ENCODE measurements at places on chromosomes 1 and 21.

- DNase-seq, result no peak
Measured at GRCh38 chr21:45322960-45323461, 35.3 kb upstream of the POFUT2 start.

DNA sequence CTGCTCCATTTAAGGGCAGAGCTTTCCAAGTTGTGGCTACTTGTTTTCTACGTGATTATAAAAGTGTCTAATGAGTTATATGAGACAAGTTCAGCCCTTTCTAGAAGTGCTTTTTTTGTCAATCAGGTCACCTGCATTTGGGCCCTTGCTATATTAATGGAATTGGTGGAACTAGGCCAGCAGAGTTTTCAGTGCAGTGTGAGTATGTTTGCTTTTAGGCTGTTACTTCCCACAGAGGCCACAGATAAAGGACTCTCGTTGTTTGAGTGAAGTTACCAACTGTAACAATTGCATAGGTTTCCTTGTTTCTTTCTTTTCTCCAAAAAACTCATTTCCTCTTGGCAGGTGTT is 10.9 kb downstream of the SMAP2 start:
- DNase-seq, result no peak

GRCh38 chr21:40356644-40357043 is 489.4 kb downstream of the PCP4 start:
- no peak for DNase-seq

DNA sequence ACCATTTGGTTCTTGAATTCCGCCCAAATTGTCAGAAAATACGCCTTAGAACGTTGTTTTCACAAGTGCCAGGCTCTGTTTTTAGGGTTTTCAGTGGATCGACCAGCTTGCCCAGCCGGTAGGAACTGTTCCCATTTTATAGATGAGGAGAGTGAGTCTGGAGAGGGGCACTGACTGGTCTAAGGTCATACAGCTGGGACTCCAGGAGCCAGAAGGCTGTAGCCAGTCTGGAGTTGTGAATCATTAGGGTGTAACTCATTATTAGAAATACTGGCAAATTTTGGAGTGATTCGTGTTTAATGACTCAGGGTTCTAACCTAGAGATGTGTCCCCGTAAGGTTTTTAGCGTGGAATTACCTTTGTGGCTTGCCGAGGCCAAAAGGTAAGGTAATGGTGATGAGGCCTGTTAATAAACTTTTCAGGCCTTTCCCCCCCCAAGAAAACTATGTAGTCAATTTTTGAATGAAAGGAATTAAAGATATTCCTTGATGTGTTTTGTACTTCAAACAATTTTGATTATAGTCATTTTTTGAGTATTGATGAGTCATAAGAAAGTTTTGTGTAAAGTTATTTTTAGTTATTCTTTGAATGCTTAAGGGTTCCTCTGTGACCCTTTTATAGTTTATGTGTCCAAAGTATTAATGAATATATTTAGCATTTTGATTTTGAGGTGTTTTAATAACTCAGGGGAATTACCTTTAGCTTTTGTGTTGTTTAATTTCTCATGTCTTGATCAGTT is 2.1 kb downstream of the DYRK1A start:
- DNase-seq, result no peak

GRCh38 chr1:78493451-78493850 is 2.7 kb downstream of the PTGFR start:
- DNase-seq, result no peak

DNA sequence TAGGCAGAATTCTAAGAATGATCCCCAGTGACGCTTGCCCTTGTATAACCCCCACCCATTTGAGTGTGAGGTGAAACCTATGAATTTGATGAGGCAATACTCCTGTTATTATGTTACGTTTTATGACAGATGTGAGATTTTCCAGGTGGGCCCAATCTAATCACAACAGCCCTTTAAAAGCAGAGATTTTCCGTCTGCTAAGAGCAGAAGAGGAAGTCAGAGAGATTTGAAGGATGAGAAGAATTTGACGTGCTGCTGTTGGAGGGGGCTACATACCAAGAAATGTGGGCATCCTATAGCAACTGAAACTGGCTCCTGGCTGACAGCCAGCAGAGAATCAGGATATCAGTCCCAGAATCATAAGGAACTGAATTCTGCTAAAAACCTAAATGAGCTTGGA is 2.4 kb upstream of the SLC19A2 start:
- no peak for DNase-seq

DNA sequence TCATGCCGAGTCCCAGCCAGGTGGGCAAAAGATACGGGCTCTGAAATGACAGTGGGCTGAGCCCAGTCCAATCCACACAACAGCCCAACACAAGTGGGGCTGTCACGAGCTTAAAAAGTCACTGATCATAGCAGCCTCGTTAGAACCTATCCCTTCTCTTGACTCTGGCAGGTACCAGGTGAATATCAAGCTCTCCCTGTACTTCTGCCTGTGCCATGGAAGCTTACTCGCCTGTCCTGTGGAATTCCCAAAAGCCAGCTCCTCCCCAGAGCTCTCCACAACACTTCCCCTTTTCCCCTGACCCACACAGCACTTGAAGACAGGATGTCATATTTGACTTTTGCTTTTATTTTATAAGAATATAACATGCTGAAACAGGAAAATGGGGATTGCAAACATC is 5.9 kb downstream of the RGS16 start:
- DNase-seq, result no peak

- DNase-seq, result no peak
Measured at GRCh38 chr1:28248273-28249012, 10.9 kb upstream of the SESN2 start.

GRCh38 chr1:65409314-65409713 is 11.2 kb upstream of the LEPR start:
- DNase-seq, result no peak

DNA sequence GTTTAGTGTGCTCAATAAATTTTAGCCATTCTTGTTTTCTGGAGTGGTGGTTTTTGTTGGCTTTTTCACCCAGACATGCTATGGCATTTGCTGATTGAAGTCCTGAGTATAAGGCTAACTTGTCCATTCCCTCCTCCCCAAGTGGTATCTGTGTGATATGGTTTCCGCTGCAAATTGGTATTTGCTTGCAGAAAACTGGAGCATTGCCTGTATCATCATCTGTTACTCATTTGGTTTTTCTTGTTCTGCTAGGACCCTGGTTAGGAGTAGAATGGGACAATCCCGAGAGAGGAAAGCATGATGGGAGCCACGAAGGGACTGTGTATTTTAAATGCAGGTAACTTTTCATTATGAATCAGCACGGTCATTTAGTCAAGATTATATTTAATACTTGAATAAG is 34.0 kb downstream of the TBCE start:
- DNase-seq, result no peak

GRCh38 chr1:70485624-70486023 is 74.6 kb downstream of the CTH start:
- DNase-seq, result no peak

GRCh38 chr1:178254433-178254832 is 160.5 kb downstream of the RASAL2 start:
- no peak for DNase-seq

DNA sequence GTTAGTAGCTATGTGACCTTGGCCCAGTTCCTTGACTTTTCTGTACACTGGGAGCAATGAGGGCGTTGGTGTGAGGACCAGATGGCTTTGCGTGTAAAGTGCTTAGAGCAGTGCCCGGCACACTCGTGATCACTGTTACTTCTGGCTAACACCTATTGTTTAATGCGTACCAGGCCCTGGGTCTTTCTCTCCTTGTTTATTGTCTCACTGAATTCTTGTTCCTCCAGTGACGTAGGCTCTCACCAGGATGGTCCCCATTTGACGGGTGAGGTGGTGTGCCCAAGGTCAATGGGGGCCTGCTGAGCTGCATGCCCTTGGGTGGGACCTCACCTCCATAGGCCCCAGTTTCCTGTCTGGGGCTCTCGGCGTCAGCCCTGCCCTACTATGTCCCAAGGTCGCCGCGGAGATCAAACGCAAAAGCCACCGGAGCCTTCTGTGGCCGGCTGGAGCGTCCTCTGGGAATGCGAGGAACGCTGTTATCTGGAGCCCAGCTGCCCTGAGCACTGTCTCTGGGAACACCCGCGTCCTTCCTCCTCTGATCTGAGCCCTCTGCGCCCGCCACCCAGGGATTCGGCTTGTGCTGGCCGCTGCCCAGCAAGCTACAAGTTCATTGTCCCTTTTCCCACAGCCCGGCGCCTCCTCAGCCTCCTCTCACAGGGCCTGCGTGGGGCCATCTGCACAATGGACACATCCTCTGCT is 28.9 kb downstream of the ALPL start:
- DNase-seq, result no peak

GRCh38 chr1:3005771-3006170 is 15.5 kb upstream of the ACTRT2 start:
- no peak for DNase-seq

- DNase-seq, result no peak
Measured at GRCh38 chr1:241265428-241265827, 91.6 kb downstream of the RGS7 start.

DNA sequence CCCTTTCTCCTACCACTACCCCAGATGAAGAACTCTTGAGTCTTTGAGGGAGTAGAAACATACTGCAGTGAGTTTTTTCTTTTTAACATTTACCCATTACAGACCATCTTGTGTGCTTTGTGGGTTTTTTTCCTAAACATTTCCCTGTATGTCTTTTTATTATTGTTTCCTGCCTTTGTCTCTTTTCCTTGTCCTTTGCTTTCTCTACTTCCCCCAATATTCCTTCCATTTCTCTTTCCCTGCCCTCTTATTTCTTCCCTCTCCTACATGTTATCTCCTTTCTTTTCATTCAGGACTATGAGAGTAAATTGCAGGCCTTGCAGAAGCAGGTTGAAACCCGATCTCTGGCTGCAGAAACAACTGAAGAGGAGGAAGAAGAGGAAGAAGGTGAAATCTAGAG is 79.1 kb upstream of the PGD start:
- no peak for DNase-seq

GRCh38 chr1:95023399-95024043 is 49.2 kb downstream of the ALG14 start:
- no peak for DNase-seq

DNA sequence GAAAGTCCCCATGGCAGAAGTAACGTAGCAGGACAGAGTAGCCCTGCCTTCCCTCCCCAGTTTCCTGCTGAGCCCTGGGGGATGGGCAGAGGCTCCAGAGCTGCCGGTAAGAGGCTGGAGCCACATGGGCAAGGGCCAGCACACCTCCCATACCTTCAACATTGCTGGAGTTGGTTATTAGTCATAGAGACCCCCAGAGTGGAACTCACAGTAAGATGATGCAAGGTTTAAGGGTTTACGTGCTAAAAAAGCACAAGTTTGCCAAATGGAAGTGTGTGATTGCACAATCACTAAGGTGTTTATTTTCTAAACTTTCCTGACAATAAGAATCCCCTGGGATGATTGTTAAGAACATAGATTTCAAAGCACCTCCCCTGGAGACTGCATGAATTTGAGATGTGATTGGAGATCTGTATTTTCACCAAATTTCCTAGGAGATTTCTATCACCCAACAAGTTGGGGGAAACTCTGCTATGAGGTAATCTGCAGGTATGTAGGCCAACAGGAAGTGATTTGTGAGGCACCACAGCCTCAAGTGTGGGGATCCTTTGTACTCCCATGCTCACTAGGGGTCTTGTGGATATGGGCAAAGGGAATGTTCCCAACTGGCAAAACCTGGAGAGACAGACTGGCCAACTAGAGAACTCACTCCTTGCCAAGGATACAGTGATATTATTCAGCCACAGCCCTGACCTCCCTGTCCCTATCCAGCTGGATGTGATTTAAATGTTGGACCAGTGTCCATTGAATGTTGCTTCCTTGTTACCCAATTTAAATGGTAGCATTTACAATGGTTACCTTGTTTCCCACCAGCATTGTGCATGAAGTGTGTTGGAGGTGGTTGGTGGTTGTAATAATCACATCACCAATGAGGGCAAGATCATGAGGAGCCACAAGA is 37.1 kb upstream of the CSF1 start:
- DNase-seq, result no peak

- no peak for DNase-seq
Measured at GRCh38 chr1:217053676-217054075, 330.4 kb upstream of the ESRRG start.

- DNase-seq, result no peak
Measured at GRCh38 chr21:41369920-41370839, 8.4 kb downstream of the MX2 start.

- no peak for DNase-seq
Measured at GRCh38 chr1:54813485-54814125, 12.5 kb upstream of the TTC22 start.

- no peak for DNase-seq
Measured at GRCh38 chr1:11142618-11143391, 43.1 kb upstream of the EXOSC10 start.

GRCh38 chr1:2229911-2230731 is 2.0 kb downstream of the SKI start:
- DNase-seq, result no peak

- no peak for DNase-seq
Measured at GRCh38 chr1:8121261-8122159, 95.4 kb upstream of the ERRFI1 start.

- no peak for DNase-seq
Measured at GRCh38 chr1:99672530-99673213, 26.8 kb downstream of the PALMD start.

DNA sequence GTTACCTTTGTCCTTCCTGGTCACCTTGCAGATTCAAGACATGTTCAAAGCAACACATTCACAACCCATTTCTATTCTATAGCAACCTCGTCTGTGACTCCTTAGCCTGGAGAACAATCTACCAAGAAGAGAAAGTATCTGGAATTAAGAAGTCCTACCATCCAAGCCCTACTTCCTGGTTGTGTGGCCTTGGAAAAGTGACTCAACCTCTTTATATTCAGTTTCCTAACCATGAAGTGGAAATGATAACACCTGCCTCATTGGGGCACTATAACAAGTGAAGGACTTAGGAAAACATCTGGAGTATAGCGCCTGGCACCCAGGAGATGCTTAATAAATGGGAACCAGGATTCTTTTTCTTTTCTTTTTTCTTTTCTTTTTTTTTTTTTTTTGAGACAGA is 36.5 kb upstream of the SRRM1 start:
- DNase-seq, result no peak

GRCh38 chr1:200838676-200839445 is 33.9 kb upstream of the GPR25 start:
- DNase-seq, result no peak
